IPS DF 6.9 (cell line): ENCODE measurements at places on chromosomes 1 and 21.

GRCh38 chr1:170742600-170742999 lies 78.7 kb downstream of the PRRX1 start:
- DNase-seq, result no peak

GRCh38 chr1:147600119-147601111 lies 59.1 kb downstream of the BCL9 start:
- no peak for DNase-seq

GRCh38 chr1:23557471-23558124 lies 1.7 kb downstream of the ID3 start:
- no peak for DNase-seq

DNA sequence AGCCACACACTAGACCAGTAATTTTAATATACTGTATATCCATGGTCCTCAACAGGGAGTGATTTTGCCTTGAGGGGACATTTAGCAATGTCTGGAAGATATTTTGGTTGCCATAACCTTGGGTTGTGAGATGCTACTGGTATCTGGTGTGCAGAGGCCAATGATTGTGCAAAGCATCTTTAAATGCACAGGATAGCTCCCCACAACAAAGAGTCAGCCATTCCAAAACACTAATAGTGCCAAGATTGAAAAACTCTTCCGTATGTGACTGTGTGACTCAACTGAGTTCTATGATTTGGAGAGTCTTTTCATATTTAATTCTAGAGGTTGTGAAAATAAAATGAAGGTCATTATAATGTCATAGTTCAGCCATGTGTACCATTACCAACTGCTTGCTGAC lies 141.4 kb upstream of the CACYBP start:
- DNase-seq, result no peak

DNA sequence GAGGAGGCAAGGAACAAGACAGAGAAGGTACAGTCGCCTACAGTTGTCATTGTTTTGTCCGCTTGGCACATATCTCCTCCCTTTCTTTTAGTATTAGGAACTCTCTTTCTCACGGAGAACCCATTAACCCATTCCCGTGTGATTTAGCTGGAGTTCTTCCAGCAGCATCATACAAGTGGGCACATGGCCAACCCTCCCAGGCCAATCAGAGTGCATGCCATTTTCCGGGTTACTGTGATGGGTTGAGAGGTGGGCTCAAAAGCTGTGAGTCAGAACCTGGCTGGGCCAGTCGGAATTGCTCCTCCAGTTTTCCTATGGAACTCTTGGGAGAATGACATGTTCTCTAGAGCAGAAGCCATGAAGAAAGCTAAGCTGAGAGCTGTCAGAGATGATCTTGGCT lies 83.1 kb upstream of the SOD1 start:
- no peak for DNase-seq

GRCh38 chr1:204858363-204858821 lies 12.3 kb upstream of the NFASC start:
- DNase-seq, result no peak

GRCh38 chr1:157105988-157106812 lies 6.6 kb upstream of the ETV3L start:
- DNase-seq, result no peak

- DNase-seq, result no peak
Observed at GRCh38 chr1:55428944-55429931, 214.1 kb upstream of the USP24 start.

GRCh38 chr1:46497665-46498064 lies 8.0 kb downstream of the DMBX1 start:
- no peak for DNase-seq

- no peak for DNase-seq
Observed at GRCh38 chr1:17393230-17393629, 21.2 kb downstream of the PADI6 start.

GRCh38 chr1:29298246-29298645 lies 61.9 kb downstream of the PTPRU start:
- no peak for DNase-seq

DNA sequence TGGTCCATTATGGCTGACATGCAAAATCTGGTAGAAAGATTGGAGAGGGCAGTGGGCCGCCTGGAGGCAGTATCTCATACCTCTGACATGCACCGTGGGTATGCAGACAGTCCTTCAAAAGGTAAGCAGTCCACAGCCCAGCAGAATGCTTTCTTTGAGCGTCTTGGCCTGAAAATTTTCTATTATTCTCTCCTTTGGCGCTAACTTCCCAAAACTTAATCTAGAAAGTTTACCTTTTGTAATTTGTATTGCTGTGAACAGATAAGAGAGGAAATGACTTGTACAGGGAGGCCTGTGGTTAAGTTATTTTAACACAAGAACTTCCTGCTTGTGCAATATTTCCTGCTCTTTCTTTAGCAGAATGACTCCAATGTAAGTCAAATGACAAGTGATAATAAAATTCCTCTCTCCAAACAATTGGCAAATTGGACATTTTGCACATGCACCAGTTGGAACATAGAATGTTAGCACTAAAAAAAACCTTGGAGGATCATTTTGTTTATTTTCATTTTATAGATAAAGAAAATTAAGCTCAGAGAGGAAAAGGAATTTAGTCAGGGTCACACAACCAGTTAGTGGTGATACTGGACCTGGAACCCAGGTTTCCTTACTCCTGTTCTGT lies 18.9 kb downstream of the CAP1 start:
- peak; percentile 54 for DNase-seq

DNA sequence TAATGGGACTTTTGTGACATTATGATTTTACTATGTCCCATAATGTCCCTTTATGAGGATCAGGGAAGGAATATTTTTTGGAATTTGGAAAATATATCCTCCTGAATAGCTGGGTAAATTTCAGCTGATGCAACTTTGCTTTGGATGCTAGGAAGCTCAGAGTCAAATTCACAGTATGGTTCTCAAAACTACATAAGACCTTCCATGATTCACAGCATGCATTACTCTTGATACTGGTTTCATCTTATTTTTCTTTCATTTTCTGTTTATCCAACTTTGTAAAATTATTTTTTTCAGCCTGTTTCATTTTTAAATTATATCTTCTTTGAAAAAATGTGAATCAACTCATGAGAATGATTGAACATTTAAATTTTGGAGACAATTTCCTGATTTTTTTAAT lies 160.2 kb downstream of the ATP6V1G3 start:
- no peak for DNase-seq

DNA sequence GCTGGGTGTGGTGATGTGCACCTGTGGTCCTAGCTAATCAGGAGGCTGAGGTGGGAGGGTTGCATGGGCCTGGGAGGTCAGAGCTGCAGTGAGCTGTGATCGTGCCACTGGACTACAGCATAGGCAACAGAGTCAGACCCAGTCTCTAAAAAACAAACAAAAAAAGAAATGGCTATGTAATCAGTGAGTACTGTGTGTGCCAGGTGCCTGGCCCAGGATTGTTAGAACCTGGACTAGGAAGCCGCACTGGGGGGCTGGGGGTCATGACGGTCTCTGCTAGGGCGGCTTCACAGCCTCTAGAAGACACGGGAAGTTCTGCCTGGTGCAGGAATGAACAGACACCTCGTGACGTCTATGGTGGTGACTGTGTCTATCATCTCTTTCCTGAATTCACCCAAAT lies 8.5 kb downstream of the TMEM9 start:
- DNase-seq, result no peak

DNA sequence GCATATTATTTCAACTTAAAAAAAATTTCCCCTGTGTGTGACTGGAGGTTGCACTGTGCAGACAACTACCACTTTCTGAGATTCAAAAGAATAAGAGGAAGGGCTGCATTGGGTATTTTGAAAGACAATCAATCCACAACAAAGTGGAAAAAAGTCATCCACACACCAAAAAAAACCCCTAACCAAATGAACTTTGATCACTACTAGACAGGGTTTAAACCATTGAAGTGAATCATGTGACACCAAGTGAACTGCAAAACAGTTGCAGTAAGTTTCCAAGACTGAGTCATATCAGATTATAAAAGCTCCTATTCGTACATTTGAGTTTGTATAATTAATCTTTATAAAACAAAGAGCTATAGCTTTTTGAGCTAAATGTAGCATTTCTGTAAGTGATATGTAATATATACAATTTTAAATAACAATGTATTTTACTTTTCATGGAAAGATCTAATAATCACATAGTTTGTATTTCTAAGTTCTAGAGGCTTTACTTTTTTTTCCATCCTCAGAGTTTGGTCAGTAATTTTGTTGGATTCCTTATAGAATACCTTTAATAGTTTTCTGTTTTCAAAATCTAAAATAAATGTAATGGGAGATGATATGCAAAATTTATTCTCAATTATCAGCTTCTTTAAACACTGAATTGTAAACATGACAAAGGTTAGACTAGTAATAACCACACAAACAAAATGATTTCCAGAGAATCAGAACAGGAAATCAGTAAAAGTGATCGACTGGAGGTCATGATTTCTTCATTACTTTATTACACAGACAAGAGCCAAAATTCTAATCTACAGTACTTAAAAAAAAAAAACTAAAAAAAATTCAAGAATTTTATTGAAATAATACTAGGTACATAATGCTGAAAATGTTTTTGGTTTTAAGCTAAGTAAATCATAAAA lies 50.5 kb upstream of the GFI1 start:
- DNase-seq, result no peak

DNA sequence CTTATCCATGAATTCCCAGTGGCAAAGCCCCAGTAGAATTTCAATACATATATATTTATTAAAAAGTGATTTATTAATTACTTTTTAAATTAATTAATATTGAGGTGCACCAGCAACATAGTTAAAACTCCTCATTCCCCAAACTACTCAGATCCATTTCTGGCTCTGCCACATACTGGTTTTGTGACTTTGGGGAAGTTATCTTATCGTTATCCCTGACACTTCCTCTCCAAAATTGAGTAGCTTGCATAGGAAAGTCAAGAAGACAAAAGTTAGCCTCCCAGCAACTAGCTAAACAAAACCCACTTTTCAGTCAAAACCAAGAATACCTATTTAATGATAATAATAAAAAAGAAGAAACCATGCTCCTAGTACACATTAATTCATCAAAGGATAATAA lies 35.9 kb downstream of the TCP10L start:
- DNase-seq, result no peak

GRCh38 chr21:42009018-42009830 lies 936 bp downstream of the ZBTB21 start:
- no peak for DNase-seq

GRCh38 chr1:203632941-203633340 lies 6.3 kb downstream of the ATP2B4 start:
- DNase-seq, result no peak

DNA sequence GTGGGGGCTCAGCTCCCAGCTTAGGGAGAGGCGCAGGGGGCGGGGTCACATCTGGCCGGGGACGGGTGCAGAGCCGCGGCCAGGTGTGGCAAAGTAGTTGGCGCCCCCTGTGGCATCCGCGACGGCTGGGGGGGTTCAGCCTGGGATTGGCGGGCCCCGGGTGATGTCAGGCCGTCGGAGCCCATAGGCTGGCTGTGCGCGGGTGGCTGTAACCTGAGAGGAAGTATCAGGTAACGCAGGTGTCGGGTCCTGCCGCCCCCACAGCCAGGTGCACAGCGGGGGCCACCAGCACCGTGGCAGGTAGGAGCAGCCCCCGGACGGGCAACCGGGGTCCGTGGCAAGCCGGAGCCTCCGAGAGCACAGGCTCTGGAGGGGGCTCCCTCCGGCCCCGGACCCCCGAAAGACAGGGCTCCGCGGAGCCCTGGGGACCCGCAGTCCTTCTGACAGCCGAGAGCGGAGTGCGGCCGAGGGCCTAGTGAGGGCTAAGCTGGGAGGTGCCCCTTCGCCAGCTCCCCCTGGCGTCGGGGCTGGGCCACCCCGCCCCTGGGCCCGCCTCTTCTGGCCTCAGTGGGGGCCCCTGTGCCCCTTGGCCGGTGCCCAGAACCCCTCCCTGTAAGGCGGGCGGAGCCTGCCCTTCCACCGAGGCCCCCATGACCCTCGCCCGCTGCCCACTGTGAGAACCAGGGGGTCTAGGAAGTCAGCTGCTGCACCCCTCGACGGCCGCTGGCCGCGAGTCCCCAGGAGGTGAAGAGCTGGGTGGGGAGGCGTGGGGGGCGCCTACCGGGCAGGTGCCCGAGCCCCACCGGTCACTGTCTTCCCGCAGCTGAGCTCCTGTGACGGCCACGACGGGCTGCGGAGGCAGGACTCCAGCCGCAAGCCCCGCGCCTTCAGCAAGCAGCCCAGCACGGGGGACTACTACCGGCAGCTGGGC lies 17.9 kb downstream of the TNFRSF25 start:
- no peak for DNase-seq

DNA sequence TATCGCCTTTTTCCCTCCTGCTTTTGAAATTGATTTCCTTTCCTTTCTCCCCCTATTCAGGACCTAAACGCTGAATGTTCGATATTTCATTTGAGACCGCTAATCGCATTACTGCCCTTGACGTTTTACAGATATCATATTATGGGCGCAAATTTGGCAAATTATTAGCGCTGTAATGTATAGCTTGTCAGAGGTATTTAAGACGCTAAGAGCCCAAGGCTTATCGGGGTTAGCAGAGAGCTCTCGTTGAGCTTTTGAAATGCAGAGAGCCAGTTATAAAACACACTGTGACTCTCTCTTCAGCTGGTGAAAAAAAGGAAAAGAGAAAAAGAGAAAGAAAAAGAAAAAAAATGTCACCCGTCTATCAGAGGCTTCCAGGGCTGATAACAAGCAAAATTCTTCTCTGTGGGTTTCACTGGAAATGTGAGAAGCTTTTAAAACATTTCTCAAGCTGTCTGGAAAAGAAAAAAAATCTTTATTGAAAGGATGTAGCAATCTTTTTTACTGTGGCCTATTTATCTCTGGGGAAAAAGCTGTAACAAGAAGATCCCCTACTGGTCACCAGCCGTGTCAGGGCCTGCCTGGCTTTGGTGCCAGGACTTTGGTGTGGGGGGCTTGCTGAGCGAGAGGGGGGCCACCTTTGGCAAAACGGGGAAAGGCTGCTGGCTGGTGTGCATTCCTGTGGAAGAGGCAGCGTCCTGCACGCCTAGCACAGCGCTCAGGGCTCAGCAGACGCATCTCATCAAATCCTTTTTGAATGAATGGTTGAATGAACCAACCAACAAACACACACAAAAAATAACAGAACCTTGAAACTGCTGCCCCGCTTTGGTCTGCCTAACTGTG lies 119.8 kb downstream of the RNF220 start:
- DNase-seq, result no peak

GRCh38 chr1:26020330-26020768 lies 1.2 kb upstream of the EXTL1 start:
- DNase-seq, result no peak

- no peak for DNase-seq
Observed at GRCh38 chr1:86596741-86597290, 49.9 kb downstream of the CLCA4 start.
